Ovary (tissue), 10 donors: ENCODE measurements at places on chromosomes 13 and 19. TPM values are rescaled to one million over a fixed set of nuclear protein-coding genes. Genes with fewer than 3 reads are reported as not detected.

DNA sequence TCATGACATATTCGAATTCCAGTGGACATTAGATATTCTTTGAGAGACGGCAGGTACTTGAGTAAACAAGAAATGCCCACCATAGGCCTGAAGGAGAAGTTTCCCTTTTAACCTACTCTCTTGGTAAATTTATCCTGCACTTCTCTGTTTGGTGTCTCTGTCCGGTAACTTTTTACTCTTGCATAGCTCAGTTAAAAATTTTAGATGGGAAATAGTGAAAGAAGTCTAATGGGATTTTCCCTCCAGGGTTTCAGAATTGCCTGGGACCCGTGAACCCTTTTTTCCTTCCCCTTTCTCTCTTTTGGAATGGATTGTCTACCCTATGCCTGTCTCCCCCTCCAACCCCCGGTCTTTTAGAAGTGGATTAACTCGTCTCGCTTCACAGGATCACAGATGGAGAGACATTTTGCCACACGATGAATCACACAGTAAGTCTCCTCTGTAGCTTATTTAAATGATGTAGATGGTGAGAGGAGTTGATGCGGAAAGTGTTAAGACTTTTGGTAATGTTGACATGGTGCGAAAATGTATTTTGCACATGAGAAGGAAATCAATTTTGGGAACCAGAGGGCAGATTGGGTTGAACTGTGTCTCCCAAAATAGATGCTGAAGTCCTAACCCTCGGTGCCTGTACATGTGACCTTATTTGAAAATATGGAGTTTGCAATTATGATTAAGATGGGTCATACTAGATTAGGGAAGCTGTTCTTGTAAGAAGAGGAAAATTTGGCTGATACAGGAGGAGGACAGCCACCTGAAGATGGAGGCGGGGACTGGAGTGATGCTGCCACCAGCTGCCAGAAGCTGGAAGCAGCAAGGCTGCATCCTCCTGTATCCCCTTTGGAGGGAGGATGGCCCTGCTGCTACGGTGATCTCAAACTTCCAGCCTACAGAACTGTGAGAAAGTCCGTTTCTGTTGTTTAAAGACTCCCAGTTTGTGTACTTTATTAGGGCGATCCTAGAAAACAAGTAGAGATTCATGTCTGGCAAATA is 711 bp upstream of the MIPEP start:
- DNase-seq: no peak
- no peaks in the 10 kb centered on the region for H3K4me1 ChIP-seq
- H3K27me3 ChIP-seq: no peaks in the 10 kb centered on the region
- H3K4me3 ChIP-seq: peak overlapping the region; percentile 99
- H3K27ac ChIP-seq: peak overlapping the region; percentile 25
- H3K36me3 ChIP-seq: no peaks in the 10 kb centered on the region

GRCh38 chr19:48698046-48698445 is 2.3 kb downstream of the FUT2 start:
- no peak overlapping the region for H3K4me3 ChIP-seq
- H3K27ac ChIP-seq: no peak overlapping the region
- H3K4me1 ChIP-seq: no peaks in the 10 kb centered on the region
- H3K36me3 ChIP-seq: no peaks in the 10 kb centered on the region

- DNase-seq: peak; percentile 86
- peaks cover 4% of the 10 kb centered on the region for H3K4me1 ChIP-seq
- peak overlapping the region; percentile 53 for H3K27ac ChIP-seq
These were observed 59.6 kb downstream of the MYO9B start for GRCh38 chr19:17135001-17135853.

DNA sequence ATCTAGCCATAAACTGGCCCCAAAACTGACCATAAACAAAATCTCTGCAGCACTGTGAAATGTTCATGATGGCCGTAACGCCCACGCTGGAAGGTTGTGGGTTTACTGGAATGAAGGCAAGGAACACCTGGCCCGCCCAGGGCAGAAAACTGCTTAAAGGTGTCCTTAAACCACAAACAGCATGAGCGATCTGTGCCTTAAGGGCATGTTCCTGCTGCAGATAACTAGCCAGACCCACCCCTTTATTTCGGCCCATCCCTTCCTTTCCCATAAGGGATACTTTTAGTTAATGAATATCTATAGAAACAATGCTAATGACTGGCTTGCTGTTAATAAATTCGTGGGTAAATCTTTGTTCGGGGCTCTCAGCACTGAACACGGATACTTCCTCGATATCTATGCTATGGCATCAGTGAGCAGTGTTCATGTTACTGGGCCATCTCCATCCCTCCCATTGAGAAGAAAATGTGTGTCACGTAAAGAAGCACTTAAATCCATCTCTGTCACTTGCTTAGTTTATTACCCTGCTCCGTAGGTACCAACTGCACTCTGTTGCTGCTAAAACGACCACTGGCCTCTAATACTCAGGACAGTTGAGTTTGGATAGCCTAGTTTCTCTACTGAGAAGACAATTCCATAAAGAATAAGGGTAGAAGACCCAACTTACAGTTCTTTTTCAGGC is 5.3 kb downstream of the ATP7B start:
- H3K4me1 ChIP-seq: peaks cover 4% of the 10 kb centered on the region
- no peaks in the 10 kb centered on the region for H3K36me3 ChIP-seq
- H3K27ac ChIP-seq: no peak overlapping the region
- H3K4me3 ChIP-seq: no peak overlapping the region
- no peak for DNase-seq

DNA sequence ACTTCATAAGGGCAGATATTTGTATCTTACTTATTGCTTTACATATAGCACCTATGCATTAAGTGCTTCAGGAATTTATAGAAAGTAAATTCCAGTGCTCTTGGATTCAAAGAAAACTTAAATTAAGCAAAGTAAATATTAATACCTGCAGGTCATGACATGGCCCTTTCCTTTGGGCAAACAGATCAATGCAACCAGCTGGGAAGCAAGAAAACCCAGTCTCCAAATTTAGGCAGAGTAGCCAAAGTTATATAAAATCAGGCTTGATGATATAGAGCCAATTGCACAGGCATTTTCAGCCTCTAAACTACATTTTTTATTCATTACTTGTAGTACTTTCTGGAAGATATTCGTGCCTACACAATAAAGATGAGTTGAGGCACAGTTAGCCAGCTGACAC is 16.9 kb downstream of the TGDS start:
- H3K27ac ChIP-seq: no peak overlapping the region
- no peaks in the 10 kb centered on the region for H3K4me1 ChIP-seq
- H3K4me3 ChIP-seq: no peak overlapping the region

GRCh38 chr13:32266130-32266529 is 49.0 kb downstream of the ZAR1L start:
- no peak for DNase-seq
- H3K36me3 ChIP-seq: no peaks in the 10 kb centered on the region
- no peak overlapping the region for H3K27ac ChIP-seq
- H3K4me1 ChIP-seq: peaks cover 3% of the 10 kb centered on the region
- no peaks in the 10 kb centered on the region for H3K27me3 ChIP-seq
- no peak overlapping the region for H3K4me3 ChIP-seq

ZNF230 gene
- total RNA-seq: 4.0 TPM

GRCh38 chr13:107035778-107036177 is 467.8 kb upstream of the ARGLU1 start:
- H3K4me3 ChIP-seq: no peak overlapping the region
- no peak for DNase-seq
- no peaks in the 10 kb centered on the region for H3K4me1 ChIP-seq
- no peaks in the 10 kb centered on the region for H3K27me3 ChIP-seq
- no peaks in the 10 kb centered on the region for H3K36me3 ChIP-seq
- H3K27ac ChIP-seq: no peak overlapping the region

- DNase-seq: no peak
- H3K27me3 ChIP-seq: no peaks in the 10 kb centered on the region
- peaks cover 51% of the 10 kb centered on the region for H3K4me1 ChIP-seq
- no peak overlapping the region for H3K27ac ChIP-seq
- no peak overlapping the region for H3K4me3 ChIP-seq
These were observed 38.0 kb downstream of the NFIX start for GRCh38 chr19:13033244-13033643.

GRCh38 chr19:53945441-53945840 is 17.3 kb upstream of the CACNG8 start:
- H3K27me3 ChIP-seq: no peaks in the 10 kb centered on the region
- DNase-seq: no peak
- no peaks in the 10 kb centered on the region for H3K4me1 ChIP-seq
- H3K27ac ChIP-seq: no peak overlapping the region

DNA sequence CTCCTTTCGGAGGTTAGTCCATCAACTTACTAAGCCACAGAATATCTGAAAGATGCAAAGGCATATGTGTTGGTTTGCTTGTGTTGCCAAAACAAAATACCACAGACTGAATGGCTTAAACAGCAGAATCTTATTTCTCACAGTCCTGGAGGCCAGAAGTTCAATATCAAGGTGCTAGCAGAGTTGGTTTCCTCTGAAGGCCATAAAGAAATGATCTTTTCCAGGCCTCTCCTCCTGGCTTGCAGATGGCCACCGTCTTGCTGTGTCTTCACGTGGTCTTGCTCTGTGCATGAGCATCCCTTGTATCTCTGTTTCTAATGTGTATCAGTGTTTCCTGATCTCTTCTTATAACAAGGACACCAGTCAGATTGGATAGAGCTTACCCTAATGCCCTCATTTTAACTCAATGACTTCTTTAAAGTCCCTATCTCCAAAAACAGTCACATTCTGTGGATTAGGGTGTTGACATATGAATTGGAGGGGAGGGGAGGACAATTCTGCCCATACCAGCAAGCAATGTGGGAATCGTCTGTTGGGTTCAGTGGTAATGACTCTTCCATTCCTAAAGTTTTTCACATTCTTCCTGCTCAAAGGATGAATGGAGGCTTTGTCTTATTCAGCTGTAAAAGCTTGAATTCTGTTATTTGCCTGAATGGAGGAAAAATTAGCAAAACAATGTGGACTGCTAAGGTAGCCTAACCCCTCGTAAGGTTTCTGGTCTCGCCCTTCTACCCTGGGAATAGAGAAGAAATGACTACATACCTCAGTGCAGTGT is 715.7 kb downstream of the DIAPH3 start:
- no peaks in the 10 kb centered on the region for H3K4me1 ChIP-seq
- H3K27ac ChIP-seq: no peak overlapping the region
- no peak overlapping the region for H3K4me3 ChIP-seq

DNA sequence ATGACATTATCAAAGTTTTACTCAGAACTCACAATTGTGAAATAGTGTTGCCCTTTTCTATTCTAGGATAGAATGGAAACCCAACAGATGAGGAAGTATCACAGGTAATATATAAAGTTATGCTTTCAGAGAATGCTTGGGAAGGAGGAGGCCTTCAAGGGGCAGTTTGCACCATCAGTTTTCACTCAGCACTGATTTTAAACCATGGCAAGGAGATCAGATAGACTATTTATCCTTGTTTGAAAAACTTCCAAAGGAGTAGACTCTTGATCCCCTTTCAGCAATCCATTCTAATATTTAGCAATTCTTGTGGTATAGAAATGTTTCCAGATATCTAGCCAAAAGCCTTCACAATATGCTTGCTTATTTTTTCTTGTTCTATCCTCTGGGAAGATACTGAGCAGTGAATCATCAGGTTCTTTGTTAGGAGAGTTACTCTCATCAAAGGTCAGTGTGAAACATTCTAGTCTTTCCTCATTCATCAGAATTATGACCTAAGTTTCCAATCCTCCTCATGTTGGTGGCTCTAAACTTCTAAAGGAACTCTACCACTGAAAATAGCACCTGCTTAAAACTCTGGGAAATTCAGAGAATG is 3.8 kb downstream of the GPC6 start:
- DNase-seq: no peak
- no peak overlapping the region for H3K4me3 ChIP-seq
- no peaks in the 10 kb centered on the region for H3K36me3 ChIP-seq
- H3K4me1 ChIP-seq: peaks cover 3% of the 10 kb centered on the region
- no peak overlapping the region for H3K27ac ChIP-seq

DNA sequence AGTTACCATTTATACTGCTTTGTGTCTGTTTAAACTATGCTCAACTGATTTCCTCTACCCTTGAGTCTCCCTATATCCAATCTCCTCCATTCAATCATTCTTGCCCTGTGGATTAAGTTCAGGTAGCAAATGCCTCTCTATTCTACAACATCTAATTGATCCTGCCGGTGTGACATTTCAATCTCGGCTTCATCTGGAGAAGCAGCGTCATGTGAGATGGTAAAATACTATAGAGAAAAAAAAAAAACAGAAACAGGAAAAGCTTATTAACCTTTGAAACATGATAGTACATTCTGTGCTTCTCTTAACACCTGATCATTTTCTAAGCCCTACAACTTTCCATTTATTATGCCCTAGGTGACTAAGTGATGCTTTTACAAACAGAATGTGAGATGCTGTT is 89.4 kb downstream of the KCTD12 start:
- H3K4me3 ChIP-seq: no peak overlapping the region
- H3K4me1 ChIP-seq: no peaks in the 10 kb centered on the region
- H3K27ac ChIP-seq: no peak overlapping the region
- no peaks in the 10 kb centered on the region for H3K36me3 ChIP-seq

DNA sequence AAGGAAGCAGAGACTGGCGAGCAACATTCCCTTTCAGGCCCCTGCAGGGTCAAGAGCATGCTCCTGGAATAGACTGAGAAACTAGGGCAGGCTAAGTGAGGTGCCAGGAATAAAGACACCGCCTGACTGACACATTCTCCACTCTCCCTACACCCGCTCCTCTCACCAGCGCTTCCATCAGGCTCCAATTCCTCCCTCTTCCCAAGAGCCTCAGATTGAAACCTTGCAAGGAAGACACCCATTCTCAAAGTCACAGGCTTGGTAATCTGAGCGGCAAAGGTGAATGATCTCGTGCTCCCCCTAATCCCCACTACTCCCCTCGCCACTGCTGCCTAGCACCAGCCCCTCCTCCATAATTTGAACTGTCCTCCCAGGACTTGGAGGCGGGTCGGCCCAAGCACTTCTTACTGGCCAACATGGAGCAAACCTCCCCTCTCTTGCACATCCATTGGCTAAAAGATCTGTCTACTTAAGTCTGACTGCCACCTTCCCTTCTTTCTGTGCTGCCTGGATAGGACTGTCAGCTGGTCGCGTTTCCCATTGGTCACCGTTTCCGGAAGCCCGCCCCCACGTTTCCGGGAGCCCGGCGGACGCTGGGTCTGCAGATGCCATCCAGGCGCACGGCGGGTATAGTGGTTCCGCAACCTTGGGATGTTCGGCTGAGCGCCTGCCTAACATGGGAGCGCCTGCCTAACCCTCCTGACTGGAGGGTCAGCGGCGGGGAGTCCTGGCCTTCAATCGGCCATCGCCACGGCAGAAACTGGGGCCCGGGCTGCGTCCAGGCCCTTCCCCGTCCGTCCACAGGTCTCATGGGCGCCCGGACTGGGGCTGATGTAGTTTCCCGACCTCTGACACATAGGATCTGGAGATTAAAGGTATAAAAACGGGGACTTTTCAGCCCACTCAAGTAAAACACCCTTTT is 33.6 kb downstream of the ZNF383 start:
- no peak overlapping the region for H3K27ac ChIP-seq
- peak; percentile 48 for DNase-seq
- H3K4me1 ChIP-seq: no peaks in the 10 kb centered on the region
- peak overlapping the region; percentile 35 for H3K4me3 ChIP-seq

- DNase-seq: no peak
- no peaks in the 10 kb centered on the region for H3K36me3 ChIP-seq
- H3K27ac ChIP-seq: no peak overlapping the region
These were observed 358.7 kb downstream of the RFC3 start for GRCh38 chr13:34176633-34177032.

KIR2DL1 gene
- total RNA-seq: not detected

- H3K27ac ChIP-seq: no peak overlapping the region
- no peak overlapping the region for H3K4me3 ChIP-seq
- DNase-seq: no peak
- no peaks in the 10 kb centered on the region for H3K36me3 ChIP-seq
These were observed 2801.9 kb downstream of the PCDH9 start for GRCh38 chr13:64428196-64428595.
